ENCODE measurements at places on chromosomes 11 and 22.
A peak's percentile ranks its signal among the peaks of the same experiment; 100 is the strongest.

DNA sequence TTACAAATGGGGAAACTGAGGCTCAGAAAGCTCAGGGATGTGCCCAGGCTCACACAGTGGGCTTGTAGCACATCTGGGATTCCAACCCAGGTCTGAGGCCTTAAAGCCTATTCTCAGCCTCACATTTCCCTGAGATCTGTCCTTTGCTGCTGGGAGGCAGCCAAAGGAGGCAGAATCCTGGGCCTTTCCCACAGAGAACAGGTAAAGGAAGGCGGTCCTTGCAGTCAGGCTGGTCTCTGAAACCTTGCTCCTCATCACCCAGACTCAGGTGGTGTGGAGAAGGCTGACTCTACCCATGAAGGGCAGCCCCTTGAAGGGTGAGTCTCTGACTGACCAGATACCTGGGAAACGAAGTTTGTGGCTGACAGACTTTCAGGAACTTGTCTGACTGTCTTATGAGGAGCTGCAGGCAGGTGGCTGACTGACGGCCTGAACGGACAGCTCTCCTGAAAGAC, 7.8 kb downstream of the SLCO2B1 start:
- DNase-seq, result no peak

DNA sequence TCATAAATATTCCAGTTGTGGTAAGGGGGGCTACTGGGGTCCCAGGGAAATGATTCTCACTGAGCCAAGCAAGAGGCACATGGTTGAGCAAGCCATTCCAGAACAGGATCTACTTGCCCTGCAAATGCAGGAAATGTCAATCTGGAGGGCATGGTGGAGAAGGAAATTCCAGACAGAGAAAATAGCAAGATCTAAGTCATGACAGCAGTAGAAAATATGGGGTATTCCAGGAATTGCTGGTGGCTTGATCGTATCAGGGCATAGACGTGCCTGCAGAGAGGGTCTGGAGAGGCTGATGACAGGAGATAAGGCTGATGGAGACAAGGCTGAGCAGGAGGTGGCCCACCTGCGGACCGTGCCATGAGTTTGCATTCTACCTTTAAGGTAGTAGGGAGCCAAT, 566.3 kb upstream of the CADM1 start:
- no peak for DNase-seq

DNA sequence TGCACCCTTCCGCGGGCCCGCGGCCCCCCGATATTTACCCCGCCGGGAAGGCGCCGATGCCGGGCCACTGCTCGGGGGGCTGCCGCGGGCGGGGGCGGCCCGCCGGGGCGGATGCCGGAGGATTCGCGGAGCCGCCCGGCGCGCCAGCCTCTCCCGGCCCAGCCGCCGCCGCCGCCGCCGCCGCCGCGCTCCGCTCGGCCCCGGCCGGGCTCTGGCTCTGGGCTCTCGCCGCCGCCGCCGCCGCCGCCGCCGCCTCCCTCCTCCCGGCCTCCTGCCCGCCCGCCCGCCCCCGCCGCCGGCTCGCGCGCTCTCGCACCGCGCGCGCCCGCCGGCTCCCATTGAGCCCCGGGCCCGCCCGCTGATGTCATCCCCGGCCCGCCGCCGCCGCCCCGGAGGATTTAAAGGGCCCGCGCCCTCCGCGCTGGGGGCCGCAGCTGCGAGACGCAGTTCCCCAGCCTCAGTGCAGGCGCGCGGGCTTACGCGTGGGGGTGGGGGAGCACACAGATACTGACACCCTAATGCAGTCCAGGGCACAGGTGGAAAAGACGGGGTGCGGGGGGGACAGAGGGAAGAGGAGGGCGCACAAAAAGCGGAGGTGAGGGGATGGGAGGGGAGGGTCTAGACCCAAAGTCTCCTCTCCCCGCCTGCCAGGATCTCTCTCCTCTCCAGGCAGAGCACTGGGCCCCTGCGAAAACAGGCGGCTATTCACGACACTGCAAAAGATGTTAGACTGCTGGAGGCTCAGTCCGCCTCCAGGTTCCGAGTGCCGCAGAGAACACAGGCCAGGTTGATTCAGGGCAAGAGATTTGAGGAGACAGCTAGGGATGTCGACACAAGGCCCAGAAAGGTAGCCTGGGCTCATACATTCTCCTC, at the start of gene CSNK1E:
Gene CSNK1E (minus strand): TSS at position 312 of the 873 bp plus-strand sequence. CDS start 3,276 bp downstream, outside the sequence.
- peak; percentile 65 for DNase-seq

DNA sequence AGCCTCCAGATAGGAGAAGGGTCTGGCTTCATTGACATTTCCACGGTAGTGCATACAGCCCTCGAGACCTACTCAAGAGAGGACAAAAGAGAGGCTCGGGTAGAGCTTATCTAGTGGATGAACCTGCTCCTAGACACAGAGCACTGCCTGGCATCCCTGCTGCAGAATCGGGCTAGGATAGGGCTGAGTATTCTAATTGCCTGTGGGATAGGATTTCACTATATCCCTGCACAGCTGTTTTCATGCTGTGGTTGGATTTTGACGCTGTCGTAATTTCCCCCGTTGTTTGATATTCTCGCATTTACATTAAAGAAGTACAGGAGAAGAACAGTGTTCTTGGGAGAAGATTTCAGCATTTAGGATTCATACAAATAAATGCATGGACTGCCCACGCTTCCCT, 107.8 kb downstream of the KIRREL3 start:
- DNase-seq, result no peak

- DNase-seq, result no peak
Measured at GRCh38 chr11:23284631-23285030, 424.4 kb upstream of the CCDC179 start.

DNA sequence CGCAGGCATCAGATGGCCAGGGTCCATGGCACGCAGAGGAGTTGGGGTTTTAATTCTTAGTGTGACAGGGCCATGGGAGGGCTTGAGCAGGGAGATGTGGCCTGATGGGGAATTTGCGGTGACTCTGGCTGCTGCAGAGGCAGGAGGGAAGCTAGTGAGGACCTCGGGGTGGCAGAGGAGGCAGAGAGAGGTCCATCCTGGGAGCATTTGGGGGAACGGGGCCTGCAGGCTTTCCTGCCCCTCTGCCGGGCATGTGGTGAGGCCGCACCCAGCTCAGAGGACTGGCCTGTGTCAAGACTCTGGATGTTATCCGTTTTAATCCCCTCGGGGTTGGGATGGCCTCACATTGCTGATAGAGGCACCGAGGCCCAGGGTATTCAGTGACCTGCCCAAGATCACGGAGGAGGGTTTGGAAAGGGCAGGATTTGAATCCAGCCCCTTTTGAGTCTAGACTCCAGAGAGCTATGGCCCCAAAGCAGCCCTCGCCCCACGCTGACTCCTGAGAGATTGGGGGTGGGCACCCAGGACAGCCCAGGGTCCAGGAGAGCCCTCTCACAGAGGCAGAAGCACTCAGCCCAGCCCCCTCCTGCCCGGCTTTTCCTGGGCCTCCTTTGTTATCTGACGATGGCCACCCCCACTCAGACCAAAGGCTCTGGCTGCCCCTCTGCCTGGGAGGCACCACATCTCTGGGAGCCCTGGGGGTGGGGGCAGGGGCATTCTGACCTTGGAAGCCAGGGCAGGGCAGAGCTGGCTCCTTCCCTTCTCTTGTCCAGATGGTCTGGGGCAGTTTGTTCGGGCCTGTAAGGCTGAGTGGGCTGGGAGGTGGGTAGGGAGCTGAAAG, 13.9 kb downstream of the MGAT3 start:
- DNase-seq, result no peak

DNA sequence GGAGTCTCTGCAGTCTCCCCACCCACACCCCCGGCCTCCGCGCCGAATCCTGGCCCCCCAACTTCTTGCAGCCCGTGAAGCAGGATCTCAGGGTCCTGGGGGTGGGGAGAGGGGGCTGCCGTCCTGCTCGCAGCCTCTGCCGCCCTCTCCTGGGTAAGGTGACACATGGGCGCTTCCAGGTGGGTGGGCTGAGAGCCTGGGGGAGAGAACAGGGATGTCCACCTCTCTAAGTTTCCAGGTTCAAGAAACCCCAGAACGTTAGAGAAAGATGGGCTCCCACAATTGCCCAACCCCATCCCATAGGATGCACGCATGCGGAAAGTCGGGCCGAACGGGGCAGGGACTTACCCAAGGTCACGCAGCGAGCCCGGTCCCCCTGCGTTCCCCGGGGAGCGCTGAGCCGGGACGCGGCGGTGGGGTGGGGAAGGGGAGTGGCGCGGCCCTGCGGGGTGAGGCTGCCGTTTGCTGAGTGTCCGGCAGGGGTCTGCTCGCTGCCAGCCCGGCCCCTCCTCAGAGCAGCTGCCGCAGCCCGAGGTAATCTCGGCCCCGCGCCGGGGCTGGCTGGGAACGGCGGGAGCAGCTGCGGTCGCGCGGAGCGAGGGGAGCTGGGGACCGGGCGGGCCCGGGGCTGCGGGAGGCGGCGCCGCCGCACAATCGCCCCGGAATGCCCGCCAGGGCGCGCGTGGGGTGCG, 705 bp upstream of the CAPN1 start:
- DNase-seq, result peak; percentile 71

- no peak for DNase-seq
Measured at GRCh38 chr22:33034753-33035152, 23.4 kb downstream of the SYN3 start.

GRCh38 chr11:841981-842369, 354 bp downstream of the POLR2L start:
- DNase-seq, result no peak

All from hematopoietic multipotent progenitor cell treated with erythropoietin and hydrocortisone succinate and interleukin-3 and kit ligand, for 17 days (in vitro differentiated cells).